ENCODE measurements at places on chromosomes 2 and 18.

- no peak for DNase-seq
Observed at GRCh38 chr2:6905668-6906067, 11.5 kb upstream of the RNF144A start.

DNA sequence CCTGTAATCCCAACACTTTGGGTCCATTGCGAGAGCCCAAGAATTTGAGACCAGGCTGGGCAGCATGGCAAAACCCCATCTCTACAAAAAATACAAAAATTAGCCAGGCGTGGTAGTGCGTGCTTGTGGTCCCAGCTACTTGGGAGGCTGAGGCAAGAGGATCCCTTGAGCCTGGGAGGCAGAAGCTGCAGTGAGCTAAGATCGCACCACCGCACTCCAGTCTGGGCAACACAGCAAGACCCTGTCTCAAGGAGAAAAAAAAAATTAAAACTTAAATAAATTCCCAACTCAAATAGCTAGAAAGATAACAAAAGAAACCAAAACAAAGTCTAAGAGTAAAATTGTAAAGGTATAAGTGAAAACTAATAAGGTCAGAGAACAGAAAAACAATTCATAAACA, 6.2 kb downstream of the ASXL2 start:
- no peak for DNase-seq

GRCh38 chr2:200302940-200303727, 3.4 kb upstream of the SPATS2L start:
- DNase-seq: no peak

DNA sequence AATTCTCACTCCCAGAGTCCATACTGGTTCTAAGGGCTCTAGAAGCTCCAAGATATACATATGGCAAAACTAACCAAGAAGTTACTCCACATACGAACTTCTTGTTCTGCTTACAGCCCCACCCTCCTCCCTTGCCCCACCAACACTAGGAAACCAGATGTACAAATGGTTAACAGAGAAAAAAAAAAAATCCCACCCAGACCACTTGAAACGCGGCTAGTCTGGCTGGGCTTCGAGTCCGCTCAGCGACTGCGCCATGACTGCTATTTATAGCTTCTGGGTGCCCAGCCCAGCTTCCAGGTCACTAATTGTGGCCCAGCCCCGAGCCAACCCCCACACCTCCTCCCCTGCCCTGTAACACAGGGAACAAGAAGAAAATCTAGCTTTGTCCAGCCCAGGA, 47.0 kb upstream of the IHH start:
- DNase-seq: no peak

DNA sequence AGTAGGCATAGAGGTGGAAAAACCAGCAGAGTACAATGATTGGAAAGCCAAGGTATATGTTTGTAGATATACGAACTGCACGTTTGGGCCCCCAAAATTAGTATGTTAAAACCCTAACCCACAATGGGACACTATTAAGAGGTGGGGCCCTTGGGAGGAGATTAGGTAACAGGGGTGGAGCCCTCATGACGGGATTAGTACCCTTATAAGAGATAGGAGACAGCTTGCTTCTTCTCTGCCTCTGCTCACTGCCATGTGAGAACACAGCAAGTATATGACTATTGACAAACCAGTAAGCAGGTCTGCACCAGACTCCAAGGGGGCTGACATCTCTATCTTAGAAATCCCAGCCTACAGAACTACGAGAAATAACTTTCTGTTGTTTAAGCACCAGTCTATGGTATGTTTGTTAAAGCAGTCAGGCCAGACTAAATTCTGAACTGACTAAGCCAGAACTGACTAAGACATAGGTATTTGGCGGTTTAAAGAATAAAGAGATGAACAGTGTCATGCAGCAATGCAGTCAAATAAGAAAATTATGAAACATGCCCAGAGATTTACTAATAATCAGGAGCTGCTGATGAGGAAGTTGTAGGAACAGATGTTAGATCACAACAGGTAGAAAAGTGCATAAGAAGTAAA, 182.9 kb downstream of the DYM start:
- DNase-seq: no peak

- no peak for DNase-seq
Observed at GRCh38 chr2:22282220-22282619, 1102.8 kb upstream of the KLHL29 start.

GRCh38 chr2:23420840-23421476, 36.0 kb downstream of the KLHL29 start:
- no peak for DNase-seq

DNA sequence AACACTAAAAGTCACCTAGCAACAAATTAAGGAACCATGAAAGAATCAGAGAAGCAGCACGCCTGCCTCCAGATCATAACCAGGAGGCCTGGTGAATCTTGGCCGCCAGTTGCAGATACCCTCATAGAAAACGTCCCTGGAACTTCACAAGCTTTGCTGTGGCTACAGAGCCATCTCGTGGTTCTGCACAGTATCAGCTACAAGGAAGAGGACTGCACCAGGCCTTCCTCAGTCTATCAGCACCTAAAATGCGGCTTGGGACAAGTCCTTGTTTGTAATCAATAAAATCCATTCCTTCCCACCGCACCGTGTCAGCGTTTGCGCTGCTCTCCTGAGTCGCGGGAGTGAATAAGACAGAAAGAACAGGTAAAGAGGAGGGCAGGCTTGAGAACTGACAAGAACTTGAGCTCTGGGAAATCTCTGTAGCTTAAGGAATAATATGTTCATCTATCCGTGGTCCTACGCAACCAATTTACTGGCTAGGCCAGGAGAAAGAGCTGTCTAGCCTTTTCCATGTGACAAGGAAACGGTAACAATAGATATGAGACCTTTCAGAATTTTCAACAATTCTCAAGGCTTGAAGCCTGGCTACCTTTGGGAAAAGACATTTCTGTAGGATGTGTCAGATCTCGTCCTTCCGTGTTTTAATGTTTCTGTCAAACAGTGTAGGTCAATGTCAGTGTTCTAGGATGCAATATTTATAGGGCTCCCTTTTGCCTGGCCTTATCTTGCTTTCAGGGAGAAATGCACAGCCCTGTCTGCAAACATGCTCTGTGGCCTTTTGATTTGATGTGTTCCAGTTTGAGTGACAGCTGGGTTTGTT, 128.5 kb upstream of the RAB12 start:
- no peak for DNase-seq

GRCh38 chr2:138475277-138475776, 26.2 kb upstream of the SPOPL start:
- DNase-seq: no peak

DNA sequence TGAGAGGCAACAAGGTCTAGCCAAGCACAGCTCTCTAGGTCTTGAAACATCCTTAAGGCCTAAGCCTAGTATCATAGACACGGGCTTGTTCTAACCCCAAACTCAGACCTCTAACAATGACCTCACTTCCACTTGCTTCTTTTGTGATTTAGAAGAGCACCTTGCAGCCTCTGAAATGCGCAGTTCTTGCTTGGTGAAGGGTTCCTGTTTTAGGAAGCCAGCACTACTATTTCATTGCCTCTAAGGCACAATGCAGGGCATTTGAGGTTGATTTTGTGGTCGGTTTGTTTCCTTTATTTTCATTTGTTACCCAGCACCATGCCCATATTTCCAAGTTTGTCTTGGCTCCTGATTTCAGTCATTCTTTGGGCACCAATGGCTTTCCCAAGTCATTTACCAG, 117.0 kb upstream of the CYP1B1 start:
- no peak for DNase-seq

DNA sequence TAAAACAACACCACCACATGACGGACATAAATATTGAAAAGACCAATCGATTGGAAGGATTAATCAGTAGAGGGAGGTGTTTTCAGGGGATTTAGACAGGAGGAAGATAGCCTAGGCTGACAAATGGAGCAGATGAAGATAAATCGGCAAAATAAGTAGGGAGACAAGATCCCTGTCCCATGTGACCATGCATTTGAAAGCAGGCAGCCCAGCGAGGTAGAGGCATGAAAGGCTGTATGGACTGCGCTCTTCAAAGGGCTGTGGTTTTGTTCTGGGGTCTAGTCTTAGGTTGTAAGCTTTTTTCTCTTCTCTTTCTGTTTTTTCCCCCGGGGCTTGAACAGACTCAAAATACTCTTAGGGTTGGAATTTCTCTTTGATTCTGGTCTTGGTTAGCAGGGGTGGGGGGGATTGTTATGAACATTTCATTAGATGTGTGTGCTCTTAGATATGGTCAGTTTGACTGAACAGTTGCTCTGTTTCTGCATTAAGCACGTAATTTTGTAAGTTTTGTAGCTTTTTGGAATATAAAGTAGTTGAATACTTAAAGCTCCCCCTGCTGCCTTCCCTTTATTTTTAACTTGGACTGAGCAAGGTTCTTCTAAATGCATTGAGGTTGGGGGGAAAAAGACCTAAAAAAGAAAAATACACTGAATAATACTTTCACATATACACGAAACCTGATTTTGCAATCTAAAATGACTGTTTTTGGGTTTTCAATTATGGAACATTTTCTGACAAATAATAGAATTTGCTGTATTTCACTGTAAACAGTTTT, 32.2 kb downstream of the ZNF532 start:
- DNase-seq: no peak

GRCh38 chr2:224377751-224378700, 23.9 kb downstream of the FAM124B start:
- no peak for DNase-seq

- no peak for DNase-seq
Observed at GRCh38 chr2:105806996-105807395, 62.3 kb downstream of the NCK2 start.

DNA sequence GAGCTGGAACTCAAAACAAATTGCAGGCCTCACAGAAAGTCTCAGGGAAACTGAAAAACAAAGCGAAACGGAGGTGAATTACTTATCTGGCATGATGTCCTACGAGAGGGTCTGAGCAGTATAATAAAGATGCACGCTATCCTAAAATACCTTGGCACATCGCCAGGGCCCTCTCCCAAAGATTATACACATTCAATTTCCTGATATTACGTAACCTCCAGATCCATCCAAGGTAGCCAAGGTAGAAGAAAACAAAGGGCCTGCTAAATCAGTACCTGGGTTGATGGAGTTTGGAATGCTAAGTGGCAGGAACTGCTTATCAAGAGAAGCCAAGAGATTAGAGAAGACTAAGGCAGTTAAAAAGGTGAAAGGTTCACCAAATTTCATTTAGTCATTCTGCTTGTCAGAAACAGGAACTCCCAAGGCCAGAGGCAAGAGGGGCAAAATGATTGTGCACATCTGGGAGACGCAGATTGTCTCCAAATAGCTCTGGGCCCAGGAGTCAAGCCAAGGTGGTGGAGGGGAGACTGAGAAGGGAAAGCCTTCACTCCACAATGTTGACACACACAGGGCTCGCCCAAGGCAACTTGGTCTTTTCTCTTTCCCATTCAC, 236.8 kb upstream of the ATP5MC3 start:
- no peak for DNase-seq

GRCh38 chr2:176814740-176815367, 397.7 kb upstream of the HNRNPA3 start:
- no peak for DNase-seq

DNA sequence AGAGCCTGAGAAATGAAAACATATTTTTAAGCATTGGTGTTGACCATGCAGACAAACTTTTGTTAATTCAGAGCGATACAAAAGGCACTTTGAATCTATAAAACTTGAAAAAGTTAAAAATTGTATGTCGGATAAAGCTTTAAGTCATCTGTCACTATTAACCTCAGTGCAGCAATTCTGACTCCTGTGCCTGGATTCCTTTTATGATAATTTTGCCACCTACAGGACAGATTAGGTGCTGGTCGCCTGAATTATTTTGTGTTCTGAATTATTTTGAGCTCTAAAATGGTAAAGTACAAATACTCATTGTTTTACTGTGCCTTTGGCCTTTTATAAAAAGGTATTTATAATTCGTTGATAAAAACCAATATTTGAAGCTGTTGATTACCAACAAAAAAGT, 19.4 kb upstream of the RNF138 start:
- DNase-seq: no peak

GRCh38 chr18:76410033-76410432, 85.0 kb downstream of the ZNF516 start:
- DNase-seq: no peak

GRCh38 chr2:27931361-27931950, 40.9 kb downstream of the BABAM2 start:
- DNase-seq: no peak

DNA sequence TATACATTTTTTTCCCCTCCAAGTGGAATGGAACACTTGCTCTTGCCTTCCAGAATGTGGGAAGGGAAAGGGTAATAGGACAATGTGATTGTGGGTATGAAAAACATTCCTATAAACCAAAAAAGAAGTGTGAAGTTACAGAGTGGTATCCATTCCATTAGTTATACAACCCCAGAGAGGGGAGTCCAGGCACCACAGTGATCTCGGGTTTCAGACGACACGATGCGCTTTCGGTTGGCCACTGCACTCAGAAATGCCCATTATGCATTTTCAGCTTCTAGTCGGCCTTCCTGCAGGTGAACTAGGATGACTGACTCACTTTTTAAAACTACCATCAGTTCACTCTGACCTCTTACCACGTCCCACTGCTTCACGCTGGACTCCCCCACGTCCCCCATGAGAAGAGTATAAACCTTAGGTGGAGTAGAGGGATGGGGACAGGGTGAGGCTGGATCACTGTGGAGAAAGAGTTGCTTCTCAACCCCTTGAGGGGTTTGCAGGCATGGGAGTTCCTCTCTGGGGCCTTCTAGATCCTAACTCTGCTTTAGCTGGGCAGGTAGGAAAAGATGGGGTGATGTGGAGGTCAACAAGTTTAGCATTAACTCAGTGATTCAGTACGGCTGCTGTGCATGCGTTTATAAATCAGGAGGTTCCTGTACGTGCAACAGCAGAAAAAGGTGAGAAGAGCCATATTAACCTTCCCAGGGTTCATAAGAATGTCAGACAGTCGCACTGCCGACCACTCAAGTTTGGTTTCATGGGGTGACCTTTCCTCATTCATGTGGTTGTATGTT, 50.5 kb downstream of the ZNF532 start:
- DNase-seq: no peak

GRCh38 chr2:9191041-9191481, 15.6 kb upstream of the ASAP2 start:
- peak; percentile 92 for DNase-seq

DNA sequence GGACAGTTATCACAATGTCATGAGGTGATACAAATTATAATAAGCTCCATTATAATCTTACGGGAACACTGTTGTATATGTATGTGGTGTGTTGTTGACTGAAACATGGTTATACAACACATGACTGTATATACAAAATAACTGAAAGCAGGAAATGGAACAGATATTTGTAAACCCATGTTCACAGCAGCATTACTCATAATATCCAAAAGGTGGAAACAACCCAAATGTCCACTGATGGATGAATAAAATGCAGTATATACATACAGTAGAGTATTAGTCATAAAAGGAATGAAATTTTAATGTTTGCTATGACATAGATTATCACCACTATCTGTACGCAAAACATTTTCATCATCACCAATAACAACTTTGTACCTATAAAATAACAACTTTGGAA, 107.3 kb downstream of the USP34 start:
- DNase-seq: no peak
